ENCODE measurements at places on chromosomes 12 and 14.
A peak's percentile ranks its signal among the peaks of the same experiment; 100 is the strongest.

- DNase-seq: no peak
Measured at GRCh38 chr14:55254581-55254980, 16.6 kb upstream of the FBXO34 start.

GRCh38 chr12:52836042-52836466 is 1.9 kb upstream of the KRT79 start:
- peak; percentile 68 for DNase-seq

- DNase-seq: no peak
Measured at GRCh38 chr12:131684015-131684725, 26.7 kb upstream of the SFSWAP start.

DNA sequence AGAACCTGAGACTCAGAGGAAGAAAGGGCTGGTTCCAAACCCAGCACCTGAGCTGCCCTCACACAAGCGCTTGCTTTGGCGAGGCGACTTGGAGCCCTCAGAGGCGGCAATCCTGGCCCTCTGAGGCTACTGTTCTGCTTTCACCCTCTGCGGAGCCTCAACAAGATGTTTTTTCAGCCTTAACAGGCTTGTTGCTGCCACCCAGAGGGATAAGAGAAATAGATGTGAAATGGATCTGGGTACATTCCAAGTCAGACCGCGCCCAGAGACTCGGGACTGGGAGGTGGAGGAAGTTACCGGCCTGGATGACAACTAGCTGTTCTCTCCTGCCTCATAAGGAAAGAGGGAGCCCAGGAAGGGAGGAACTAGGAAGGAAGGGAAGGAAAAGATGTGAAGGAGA is 89.6 kb downstream of the TTC7B start:
- DNase-seq: no peak

GRCh38 chr14:98912655-98913054 is 359.3 kb downstream of the BCL11B start:
- DNase-seq: no peak

GRCh38 chr12:125772403-125772802 is 707.2 kb downstream of the AACS start:
- no peak for DNase-seq

- peak; percentile 19 for DNase-seq
Measured at GRCh38 chr12:95790917-95791849, 619 bp upstream of the NTN4 start.

DNA sequence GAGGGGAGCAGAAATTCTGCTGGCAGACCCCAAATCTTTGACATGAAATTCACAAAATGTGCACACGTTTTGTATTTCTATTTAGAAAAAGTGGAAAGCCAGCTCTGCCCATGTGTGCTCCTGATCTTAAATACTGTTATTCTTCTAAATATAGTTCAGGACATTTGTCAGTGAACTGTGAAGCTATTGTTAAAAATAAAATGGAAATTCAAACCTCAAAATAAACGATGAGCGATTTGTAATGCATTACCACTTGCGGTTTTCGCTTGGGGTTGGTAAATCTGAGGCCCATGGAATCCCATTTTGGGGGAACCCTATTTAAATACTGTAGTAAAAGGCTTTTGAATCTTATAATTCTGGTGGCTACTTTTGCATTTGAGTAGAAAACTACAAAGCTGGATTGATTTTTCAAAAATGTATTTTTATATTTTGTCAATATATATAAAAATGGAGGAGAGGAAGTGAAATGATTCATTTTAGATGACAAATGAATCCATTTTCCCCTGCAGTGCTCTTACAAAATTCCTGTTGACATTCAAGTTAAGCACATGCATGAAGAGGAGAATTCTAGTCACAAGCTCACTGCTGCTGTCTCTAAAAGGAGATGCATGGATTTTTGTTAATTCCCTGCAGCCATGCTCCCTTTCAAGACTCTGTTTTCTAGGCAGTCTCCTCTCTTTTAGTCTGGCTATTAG is 47.1 kb downstream of the FLRT2 start:
- DNase-seq: no peak

DNA sequence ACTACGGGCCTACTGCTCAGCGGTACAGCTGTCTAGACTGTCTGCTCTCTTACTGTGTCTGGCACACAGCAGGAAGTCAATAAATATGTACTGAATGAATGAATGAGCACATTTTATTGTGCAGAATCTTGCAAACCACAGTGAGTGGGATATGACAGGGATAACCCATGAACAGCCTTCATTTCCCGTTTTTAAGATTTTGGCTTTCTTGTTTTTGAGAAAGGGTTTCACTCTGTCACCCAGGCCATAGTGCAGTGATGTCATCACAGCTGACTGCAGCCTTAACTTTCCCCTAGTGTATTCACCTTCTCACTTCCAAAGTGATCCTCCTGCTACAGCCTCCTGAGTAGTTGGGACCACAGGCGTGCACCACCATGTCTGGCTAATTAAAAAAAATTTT is 203.1 kb downstream of the AEBP2 start:
- no peak for DNase-seq

DNA sequence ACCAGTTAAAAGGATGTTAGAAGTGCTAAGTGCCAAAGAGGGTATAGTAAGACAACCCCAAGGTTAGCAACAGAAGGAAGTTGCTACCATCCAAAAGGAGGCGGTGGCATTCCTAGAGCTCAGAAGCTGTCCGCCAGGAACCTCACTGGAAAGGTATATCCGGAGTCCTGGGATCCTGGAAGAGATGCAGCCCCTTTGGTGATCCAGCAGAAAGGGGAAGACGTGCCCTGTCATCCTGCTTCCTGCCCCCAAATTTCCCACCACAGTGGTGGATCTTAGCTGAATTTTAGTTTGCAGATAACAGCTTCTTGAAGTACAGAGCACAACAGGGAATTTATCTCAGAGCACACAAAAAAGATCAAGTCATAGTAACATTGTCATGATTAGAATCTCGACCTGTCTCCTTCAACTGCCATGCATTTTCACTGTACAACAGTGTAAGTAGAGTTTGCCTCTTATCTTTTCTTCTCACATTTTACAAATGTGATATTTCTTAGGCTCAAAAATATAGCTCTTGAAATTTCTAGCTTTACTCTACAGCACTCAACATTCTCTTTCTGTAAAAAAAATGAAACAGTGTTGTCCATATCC is 526.3 kb downstream of the SOX5 start:
- DNase-seq: no peak

GRCh38 chr14:91230397-91231035 is 14.0 kb downstream of the GPR68 start:
- DNase-seq: no peak

DNA sequence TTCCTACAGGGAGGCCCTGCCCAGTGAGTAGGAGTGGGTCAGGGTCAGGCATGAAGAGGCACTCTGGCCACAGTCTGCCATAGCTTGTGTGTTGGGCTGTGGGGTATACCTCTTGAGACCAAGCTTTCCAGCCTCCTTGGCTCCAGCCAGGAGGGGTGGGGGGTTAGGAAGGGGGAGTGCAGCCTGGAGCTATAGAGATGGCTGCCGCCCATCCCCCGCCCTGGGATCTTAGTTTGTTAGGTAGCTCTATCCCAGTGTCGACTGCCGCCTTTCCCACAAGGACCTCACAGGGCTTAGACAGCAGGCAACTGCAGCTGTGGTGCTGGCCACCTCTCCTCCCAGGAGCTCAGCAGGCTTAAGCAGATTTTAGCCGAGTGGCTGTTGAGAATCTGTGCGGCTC is 216.4 kb downstream of the PLCZ1 start:
- DNase-seq: no peak

GRCh38 chr12:91722072-91722471 is 423.6 kb downstream of the BTG1 start:
- DNase-seq: no peak

- no peak for DNase-seq
Measured at GRCh38 chr14:98736701-98737338, 535.2 kb downstream of the BCL11B start.

GRCh38 chr14:32635061-32635719 is 303.5 kb upstream of the NPAS3 start:
- peak; percentile 6 for DNase-seq

- DNase-seq: peak; percentile 90
Measured at GRCh38 chr12:6959058-6959804, 8.1 kb downstream of the PTPN6 start.

DNA sequence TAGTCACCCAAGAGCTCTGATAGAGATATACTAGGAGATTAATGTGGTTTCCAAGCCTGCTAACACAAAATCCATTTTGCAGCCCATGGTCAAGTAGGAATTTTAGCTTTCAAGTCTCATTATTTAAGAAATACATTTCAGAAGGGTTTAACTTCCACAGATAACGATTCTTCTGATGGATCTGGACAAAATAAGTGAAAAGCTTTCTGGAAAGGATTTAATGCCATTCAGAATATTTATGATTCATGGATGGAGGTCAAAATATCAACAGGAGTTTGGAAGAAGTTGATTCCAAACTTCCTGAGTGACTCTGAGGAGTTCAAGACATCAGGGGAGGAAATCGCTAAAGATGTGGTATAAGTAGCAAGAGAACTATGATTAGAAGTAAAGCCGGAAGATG is 214.6 kb downstream of the ATXN7L3B start:
- DNase-seq: no peak

GRCh38 chr14:88023658-88024187 is 18.8 kb downstream of the GPR65 start:
- peak; percentile 77 for DNase-seq

- DNase-seq: peak; percentile 70
Measured at GRCh38 chr14:54782751-54783659, 119.6 kb downstream of the GCH1 start.

DNA sequence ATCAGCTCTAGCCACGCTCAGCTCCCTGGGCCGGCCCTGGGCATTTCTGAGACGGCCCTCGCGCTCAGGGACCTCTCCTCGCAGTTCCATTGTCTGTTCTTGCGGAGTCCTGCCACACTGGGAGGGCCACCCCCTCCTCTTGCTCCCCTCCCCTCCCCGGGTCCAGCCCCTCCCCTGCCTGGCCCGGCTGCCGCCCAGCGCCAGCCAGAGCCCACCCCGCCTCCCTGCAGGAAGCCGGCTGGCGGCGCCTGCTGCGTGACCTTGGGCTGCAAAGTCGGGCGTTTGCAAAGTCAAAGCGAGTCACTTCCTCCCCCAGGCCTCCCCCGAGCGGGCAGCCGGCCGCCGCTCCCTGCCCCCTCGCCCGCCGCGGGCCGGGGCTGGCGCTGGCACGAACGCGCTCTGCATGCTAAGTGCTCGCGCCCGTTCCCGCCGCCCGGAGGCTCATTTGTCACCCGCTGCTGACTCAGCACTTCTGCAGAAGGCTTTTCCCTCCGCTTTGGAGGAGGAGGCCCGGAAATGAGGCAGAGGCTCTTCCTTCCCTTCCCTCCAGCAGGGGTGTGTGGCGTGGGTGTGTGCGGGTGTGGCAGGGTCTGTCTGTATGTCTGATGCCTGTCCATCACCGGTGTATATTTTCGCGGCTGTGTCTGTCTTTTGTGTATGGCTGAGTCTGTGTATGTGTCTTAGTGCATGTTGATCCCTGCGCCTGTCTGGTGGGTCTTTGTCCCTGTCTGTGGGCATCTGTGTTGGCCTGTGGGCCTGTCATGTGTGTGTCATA is 72.0 kb downstream of the IRF2BPL start:
- DNase-seq: peak; percentile 98

- no peak for DNase-seq
Measured at GRCh38 chr14:33163600-33163999, 224.9 kb downstream of the NPAS3 start.

GRCh38 chr14:101233021-101233366 is 328.3 kb upstream of the DIO3 start:
- DNase-seq: peak; percentile 28

DNA sequence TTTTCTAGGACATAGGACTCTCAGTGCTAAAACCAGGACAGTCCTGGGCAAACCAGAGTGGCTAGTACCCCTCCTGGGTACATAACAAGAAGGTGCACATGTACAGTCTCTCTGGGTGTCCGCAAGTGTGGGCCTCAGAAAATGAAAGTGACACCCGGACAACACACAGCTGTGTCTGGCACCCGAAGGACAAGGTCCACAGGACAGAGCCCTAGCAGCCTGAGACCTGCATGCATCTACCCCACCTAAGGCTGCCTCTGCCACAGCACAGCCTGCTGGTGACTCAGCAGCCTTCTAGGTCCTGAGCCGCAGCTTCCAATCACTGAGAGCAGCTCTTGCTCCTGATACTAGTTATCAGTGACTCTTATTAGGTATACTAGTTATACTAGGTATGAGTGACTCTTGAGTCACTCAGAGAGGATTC is 784.1 kb upstream of the TBX3 start:
- DNase-seq: no peak

DNA sequence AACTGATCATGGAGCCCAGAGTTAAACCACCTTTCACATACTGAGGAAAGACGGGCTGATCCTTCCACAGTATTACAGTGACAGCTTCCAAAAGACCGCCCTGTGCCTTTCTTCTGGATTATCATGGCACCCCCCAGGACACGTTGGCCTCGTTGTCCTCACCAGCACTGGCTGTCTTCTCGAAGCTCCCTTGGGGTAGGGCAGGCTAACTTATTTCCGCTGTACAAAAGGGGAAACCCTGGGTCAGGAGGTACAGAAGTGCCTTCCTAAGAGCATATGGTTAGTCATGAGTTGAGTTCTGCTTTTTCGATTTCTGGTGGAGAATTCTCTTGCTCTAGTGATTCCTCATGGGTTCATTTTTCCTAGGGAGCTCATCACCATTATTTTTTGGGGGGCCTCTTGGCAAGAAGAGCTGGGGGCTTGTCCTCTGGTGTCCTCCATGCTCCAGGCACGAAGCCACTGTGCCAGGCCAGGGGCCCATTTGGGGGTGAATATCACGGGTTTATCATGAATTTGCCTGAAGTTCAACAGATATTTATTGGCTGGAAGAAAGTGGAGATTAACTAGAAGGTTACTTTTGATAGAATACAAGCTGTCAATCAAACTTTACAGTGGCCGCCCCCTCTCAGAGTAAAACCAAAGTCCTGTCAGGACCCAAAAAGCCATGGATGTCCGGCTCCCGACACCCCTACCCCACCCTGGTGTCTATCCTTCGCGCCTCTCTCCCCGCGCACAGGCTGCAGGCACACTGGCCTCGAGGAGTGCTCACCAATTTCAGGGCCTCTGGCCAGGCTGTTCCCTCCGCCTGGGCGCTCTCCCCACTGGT is 8.8 kb upstream of the TRAF3 start:
- DNase-seq: peak; percentile 78

DNA sequence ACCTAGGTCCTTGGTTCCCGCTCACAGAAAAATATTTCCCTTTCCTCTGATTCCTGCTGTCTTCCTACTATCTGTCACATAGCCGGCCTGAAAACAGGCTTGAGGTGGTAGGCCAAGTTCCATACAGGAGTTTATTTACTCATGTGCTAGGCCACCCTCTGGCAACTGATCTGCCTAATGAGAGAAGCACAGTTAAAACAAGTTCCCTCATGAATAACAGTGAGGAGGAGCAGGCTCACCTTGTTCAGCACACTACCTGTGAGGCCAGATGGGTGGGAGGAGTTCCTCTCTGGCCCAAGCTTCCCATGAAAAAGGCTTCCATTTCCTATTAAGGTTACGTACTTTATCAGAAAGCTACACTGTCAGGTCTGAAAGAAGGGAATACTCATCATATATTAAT is 206.0 kb downstream of the MYRFL start:
- DNase-seq: no peak

Measured in hematopoietic multipotent progenitor cell treated with erythropoietin and hydrocortisone succinate and interleukin-3 and kit ligand, for 4 days (in vitro differentiated cells).